ENCODE measurements at places on chromosomes 1 and 21.

DNA sequence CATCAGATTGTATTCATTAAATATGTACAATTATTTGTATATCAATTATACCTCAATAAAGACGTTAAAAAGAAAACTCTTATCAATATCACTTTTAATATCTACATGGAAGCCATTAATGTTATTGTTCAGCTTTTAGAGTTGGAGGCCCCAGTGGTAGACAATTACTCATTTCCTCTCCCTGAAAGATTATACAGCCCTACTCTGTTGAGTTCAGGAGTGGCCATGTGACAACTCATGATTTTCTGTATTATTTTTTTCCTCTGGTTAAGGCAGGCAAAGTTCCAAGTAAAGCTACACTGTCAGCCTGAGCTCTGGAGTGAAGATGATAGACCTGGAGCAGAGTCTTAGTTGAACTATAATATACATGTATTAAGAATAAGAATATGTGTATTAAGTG lies 247.9 kb upstream of the B3GALT2 start:
- no peak for DNase-seq

DNA sequence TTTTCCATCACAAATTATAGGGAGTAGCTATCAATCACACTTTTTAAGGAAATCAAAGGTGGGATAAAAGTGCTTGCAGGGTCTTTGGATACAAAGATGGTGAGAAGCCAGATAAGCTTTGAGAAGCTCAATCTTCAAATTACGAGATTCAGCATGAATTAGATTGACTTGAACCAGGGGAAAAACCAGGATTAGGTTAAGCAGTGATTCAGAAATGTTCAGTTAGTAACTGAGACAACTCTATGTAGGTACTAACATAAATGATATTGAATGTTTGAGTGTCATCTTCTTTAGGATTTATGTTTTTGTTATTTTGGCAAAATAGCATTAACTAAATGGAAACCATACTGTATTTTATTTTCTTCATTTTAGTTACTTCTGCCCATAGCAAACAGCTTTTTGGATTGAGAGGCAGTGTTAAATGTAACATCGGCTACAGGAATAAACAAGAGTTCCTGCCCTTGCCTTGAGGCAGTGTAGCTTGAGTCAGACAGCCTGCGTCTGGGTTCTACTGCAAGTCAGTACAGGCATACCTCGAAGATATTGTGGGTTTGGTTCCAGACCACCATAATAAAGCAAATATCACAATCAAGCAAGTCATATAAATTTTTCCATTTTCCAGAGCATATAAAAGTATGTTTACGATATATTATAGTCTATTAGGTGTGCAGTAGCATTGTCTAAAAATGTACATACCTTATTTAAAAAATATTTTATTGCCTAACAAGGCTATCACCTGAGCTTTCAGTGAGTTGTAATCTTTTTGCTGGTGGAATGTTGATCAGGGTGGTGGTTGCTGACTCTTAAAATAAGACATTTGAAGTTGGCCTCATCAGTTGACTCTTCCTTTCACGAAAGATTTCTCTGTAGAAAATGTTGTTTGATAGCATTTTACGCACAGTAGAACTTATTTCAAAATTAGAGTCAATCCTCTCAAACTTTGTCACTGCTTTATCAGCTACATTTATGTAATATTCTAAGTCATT lies 36.9 kb upstream of the BACH1 start:
- DNase-seq = no peak

DNA sequence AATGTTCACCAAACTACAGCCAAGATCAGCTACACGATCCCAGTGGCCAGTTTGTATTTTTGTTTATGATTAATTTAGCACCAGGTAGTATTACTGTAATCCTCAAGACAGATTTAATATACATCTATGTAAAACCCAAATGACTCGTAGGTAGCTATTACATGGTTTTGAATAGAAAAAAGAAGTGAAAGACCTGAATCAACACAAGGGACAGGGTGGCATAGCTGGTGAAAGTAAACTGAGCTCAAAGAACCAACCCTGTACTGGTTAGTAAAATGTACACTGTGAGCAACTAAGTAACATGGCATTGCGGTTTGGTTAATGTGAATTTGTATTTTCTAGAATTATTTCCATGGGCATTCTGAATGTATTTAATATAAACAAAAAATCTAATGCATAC lies 8.8 kb downstream of the GPATCH2 start:
- DNase-seq = no peak

- DNase-seq = no peak
Measured at GRCh38 chr1:23341931-23342692, 2.0 kb downstream of the HNRNPR start.

DNA sequence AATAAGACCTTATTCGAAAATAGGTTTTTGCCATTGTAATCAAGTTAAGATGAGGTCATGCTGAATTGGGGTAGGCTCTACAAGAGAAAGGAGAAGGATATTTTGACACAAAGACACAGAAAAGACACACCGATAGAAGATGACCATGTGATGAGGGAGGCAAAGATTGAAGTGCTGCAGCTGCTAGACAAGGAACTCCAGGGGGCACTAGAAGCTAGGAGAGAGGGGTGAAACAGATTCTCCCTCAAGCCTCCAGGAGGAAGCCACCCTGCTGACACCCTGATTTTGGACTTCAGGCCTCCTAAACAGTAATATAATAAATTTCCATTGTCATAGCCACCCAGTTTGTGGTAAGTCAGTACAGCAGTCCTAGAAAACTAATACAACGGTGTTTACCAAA lies 506.8 kb upstream of the CAMK1G start:
- DNase-seq = no peak

DNA sequence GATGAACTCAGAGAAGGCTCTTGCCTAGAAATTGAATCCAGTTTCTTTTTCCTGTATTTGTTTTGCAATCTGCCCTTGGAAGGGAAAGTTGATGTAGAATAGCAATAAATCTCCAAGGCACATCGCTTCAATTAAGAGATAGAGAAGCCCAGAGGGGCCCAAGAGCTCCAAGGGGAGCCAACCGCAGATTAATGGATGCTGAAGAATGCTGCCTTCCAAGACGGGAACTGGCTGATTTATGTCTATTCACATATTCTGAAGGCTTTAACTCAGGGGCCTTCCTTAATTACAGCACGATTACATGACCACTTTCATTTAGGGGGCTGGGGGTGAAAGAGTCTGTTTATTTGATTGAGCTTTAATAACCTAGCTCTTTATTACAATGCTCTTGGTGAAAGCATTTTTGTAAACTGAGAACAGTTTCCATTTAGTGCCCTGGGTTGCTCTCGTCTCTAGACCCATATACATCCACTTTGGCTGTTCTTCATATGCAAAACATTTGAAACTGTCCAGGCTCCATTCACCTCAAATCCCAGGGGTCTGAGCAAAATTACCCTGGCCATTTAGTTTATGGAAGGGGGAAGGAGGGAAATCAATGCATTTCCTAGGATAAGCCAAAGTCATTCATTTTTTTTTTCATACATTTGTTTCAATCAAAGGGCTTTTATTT lies 87.4 kb upstream of the CLDN14 start:
- DNase-seq = no peak

DNA sequence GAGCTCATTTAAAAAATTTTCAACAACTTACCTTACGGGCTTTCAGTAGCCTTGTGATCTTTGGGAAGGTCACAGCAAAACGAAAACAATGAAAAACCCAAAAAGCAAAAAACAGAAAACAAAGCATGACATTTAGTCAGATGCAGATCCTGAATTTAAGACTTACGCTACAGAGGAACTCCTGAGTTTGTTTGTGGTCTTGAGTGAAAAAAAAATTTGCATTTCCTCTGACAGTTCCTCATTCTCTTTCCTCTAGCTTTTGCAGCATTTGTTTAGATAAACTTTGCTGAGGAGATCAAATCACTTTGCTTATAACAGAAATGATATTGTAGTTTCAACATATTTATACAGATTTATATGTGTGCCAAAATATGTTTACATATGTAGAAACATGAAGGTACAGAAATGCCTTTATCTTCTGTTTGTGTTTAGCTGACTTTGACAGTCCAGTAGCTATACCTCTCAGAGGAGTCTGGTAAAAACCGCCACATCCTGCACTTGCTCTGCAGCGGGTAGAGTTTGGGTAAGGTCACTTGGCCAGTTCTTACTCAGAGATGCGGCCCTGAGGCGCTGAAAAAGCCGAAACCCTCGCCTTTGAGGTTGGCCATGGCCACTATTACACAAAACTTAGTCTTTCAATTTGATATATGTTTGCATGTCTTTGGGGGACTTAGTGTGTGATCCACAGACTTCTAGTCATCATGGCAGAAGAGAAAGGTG lies 142.5 kb downstream of the TNR start:
- no peak for DNase-seq

- no peak for DNase-seq
Measured at GRCh38 chr1:3886106-3886670, 13.9 kb downstream of the C1orf174 start.

DNA sequence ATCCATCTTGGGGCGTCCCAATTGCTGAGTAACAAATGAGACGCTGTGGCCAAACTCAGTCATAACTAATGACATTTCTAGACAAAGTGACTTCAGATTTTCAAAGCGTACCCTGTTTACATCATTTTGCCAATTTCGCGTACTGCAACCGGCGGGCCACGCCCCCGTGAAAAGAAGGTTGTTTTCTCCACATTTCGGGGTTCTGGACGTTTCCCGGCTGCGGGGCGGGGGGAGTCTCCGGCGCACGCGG lies 282 bp upstream of the SOD1 start:
- no peak for DNase-seq

DNA sequence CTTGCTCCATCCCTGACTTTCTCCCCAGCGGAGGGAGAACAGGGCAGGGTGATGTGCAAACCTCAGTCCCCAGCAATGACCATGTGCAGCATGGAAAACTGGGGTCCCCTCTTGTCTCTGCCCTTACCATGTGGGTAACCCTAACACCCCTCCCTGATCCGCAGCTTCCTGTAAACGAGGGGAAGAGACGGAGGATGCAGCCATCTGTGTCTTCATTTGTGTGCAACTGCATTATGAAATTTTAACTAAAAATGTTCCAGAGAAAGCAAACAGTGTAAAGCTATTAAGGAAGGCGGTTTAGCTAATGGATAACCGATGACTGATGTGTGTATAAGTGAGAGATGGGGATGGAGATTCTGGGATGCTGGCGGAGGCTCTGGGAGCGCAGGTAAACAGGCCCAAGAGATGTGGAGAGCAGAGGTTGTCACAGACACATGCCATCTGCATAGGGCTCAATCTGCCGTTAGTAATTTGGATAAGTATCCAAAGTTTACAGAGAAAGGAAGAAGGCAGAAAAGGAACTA lies 206.6 kb downstream of the DSCAM start:
- DNase-seq = no peak

GRCh38 chr1:86739648-86740509 lies 35.5 kb downstream of the SH3GLB1 start:
- no peak for DNase-seq

DNA sequence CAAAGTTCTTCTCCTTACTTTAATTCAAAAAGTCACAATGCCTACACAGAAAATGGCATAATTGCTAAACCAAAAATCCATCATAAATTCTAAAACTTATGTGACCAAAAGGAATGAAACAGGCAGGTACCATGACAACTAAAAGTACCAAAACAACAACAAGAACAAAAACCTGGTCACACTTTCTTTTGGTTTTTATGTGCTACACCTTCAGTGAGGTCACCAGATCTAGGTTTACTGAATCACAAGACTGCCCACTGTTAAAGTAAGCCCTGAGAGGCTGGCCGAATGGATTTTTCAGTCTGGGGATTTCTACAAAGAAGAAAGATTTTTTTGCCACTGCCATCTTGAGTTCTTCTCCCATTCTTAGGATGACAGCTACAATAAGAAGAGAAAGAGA lies 583.0 kb upstream of the PKN2 start:
- no peak for DNase-seq

- no peak for DNase-seq
Measured at GRCh38 chr1:79472067-79472656, 465.6 kb upstream of the ADGRL4 start.

GRCh38 chr1:61204528-61204927 lies 122.2 kb downstream of the NFIA start:
- no peak for DNase-seq

DNA sequence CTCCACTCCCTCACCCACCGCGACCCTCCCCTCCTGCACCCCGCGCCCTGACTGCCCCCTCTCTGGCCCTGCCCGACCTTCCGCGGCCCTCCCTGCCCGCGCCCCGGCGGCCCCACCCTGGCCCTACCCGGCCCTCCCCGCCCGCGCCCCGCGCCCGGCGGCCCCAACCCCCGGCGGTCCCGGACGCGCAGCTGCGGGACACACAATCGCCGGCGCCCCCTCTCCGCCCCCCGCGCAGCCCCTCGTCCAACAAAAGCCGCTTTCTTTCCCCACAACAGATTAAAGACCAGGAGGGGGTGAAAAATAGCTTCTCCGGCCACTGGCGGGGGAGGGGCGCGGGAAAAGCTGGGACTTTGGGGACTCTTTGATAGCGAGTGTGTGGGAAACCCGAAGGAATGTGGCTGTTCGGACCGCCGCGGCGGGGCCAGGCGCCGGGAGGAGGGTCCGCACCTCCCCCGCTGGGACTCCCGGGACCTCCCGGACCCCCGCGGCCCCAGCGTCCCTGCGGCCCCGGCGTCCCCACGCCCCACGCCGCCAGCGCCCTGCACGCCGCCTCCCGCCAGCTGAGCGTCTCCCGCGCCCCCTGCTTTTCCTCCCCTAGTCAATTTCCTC lies 8.8 kb upstream of the ID3 start:
- DNase-seq = no peak

DNA sequence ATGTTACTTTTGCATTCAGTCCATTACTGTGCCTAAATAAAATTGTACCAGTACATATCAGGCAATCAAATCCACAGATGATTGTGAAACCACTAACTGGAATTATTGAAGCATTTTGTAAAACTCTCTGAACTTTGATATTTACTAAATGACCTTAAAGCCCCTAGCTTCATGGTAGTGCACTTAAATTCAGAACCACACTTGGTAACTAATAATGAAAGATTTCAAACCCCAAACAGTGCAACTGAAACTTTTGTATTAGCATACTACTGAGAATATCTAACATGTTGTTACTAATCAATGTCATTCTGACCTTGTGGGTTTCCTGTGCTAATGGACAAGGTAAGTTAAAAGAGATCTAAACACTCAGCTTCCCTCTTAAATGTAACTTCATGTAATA lies at the start of gene CFHR3:
Gene CFHR3 (plus strand): TSS at position 238 of the 400 bp plus-strand sequence. CDS start 47 bp downstream, at position 285.
- DNase-seq = no peak

DNA sequence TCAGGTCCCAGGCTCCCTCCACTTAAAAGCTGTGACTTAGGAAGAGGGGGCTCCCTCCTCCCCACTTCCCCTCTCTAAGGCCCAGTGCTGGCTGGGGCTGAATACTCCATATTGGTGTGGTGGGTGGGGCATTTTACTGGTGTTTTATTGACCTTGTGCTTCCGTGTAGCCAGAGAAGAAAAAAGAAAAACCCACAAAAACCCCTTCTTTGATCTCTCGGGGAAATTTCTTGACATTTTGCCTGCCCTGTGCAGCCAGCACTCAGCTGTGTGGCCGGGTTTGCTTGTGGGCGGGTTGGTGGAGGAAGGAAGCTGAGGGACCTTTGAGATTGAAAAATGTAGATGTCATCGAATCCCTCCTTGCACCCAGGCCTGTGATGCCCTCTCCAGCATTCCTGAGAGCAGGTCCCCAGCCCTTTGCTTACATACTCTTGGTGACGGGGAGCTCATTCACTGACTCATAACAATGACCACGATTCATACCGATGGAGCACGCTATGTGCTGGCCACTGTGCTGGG lies 24.8 kb downstream of the TNFRSF8 start:
- no peak for DNase-seq
